Effector memory CD8-positive, alpha-beta T cell (primary cell): ENCODE measurements at places on chromosomes 7 and 10.

DNA sequence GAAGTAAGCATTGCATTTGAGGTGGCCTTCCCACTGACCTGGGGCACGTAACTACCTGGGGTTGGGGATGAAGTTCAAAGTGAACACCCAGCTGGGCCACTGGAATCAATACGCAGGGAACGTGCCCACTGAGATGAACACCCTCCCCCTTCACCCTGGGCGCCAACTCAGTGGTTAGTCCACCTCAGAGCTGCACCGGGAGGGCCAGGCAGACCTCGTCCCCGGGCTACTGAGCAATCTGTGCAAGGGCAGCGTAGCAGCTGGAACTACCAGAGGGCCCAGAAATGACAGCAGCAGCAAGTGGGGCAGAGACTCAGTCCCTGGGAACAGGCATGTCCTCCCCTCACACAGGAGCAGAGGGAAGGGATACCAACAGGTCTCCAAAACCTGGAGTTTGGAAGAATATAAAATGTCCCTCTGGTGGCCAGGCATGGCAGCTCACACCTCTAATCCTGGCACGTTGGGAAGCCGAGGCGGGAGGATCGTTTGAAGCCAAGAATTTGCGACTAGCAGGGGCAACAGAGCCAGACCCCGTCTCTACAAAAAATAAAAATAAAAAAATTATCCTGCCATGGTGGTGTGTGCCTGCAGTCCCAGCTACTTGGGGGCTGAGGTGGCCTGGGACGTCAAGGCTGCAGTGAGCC lies 143.9 kb downstream of the SH3PXD2A start:
- DNase-seq, result no peak

DNA sequence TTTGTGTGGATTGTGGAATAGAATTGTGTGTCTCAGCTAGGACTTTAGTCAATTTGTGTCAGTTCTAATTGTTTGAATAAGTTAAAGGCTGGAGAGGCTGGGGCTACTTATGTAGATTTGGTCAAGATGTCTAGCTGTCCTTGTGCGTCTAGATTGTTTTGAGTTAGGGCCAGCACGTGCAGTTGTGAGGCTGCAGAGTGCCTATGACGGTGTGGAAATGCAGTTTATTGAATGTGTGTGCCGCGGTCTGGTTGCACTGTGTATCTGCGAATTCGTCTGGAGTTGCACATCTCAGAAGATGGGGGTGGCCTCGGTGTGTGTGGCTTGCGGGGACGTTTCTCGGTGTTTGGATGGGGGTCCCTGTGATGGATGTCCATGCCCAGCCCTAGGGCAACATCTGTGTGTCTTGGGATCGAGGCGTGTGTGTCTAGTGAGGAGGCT lies 10.2 kb downstream of the EMX2 start:
- DNase-seq, result no peak

DNA sequence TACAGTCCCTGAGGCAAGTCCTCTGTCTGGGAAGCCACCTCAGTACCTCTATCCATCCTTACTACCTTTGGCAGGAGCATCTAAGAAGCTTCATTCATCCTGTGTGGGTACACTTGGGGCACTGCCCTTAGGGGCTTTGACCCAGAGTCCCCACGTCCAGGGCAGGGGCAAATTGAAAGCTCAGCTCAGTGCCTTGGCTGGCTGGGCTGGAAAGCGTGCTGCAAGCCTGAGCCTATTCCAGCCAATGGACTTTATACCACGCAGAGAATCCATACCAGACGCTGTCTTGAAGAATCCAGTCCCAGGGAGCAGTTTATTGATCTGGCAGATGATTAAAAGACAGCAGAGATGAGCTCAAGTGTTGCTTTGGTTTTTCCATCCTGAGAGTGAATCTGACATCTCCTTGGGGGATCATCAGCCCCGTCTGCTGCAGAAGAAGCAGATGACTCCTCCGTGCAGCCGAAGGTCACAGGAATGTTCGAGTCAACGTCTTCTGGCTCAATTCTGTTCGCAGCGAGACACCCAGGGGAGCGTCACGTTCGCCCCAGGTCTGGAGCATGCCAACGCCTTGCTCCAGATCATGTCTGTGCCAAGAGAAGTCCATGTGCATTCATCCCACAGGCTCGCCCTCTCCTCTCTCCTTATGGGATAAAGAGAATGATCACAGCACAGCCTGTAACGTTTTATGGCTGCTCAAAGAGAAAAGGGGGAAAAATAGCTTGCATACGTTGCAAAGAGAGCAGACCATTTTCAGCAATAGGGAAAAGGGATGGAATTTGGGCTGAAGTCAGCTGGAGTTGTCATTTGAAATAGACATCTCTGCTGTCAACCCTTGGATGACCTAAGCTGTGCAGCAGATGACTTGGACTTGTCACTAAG lies 35.8 kb upstream of the LYZL1 start:
- DNase-seq, result no peak

DNA sequence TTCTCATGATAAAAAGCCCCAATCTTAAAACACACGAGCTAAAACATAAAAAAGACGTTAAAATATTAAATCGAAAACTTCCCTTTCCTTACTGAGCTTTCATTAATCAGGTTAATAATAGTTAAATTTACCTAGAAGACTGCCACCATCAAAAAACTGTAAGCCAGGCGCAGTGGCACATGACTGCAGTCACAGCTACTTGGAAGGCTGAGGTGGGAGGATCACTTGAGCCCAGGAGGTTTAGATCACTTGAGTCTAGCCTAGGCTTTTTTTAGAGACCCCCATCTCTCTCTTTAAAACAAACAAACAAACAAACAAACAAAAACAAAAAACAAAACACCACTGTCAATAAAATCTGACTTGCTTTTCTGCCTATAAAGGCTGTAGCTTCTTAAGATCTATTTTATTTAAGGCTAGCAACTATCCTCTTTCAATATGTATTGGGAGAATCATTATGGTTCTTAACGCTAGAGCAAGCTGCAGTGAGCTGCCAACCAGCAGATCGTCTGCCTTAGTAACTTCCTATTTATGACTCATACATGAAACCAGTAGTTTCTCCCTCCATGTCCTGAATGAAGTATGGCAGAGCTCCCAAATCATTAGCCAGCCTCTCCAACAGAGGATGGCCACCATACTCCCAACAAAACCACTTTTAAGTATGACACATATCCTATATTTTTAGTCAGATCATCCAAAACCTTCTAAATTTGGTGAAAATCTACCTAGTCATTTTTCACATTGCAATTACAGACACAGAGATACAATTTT lies 163.7 kb downstream of the SRPK2 start:
- no peak for DNase-seq

DNA sequence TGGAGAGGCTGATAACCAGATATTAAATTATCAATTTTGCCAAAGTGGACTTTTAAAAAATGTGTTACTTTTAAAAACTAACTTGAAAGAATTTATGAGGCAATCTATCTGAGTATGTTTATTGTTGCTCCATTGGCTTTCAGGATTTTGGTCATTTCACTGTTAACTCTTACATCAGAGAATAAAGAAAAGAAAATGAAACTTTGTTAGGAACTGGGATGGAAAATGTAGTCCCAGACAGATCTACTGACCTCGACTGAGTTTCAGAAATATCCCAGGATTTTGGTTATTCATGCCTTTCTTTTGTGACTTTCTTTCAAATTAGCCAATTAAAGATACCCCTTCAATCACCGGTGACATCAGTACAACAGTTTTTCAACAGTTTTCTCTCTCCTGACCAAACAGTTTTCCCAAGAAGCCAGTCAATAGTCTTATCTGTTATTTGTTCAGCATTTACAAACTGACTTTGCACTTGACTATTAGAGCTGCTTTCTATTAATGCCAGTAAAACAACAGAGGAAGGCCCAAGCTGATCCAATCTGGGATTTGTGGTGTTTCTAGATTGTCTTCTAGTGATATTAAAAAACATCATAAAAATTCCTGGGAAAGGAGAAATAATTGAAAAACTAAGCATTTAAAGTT lies 35.8 kb downstream of the NRBF2 start:
- no peak for DNase-seq

- no peak for DNase-seq
Observed at GRCh38 chr7:150992833-150993302, 2.1 kb downstream of the NOS3 start.

DNA sequence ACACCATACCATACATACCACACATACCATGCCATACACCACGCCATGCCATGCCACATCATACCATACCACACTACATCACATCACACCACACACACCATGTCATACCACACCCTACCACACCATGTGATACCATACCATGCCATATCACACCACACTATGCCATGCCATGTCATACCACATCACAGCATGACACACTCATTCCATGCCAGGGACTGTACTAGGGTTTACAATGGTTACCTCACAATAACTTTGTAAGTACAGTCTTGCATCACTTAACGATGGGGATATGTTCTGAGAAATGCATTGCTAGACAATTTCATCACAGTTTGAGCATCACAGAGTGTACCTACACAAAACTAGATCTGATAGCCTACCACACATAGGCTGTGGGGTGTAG lies 14.5 kb downstream of the PYROXD2 start:
- DNase-seq, result no peak

GRCh38 chr10:94496646-94497045 lies 48.9 kb upstream of the HELLS start:
- no peak for DNase-seq

- no peak for DNase-seq
Observed at GRCh38 chr10:126701526-126701925, 31.0 kb upstream of the C10orf90 start.

DNA sequence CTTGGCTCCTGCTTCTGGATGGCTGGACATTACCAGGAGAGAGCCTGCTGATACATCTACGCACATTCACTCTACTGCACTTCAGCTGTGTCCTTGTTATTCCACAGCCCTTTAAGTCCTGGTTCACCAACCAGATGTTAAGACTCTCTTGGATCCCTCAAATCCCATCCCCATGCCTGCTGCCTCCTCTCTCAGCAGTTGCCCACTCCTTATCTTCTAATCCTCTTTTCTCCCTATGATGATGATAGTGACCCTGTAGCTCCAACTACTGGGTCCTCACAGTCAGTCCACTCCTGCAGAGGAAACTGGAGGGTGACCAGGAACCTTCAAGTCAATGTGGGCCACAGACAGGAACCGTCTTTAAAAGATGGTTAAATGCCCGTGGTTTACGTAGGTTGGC lies 96.3 kb upstream of the PDCD4 start:
- DNase-seq, result no peak

DNA sequence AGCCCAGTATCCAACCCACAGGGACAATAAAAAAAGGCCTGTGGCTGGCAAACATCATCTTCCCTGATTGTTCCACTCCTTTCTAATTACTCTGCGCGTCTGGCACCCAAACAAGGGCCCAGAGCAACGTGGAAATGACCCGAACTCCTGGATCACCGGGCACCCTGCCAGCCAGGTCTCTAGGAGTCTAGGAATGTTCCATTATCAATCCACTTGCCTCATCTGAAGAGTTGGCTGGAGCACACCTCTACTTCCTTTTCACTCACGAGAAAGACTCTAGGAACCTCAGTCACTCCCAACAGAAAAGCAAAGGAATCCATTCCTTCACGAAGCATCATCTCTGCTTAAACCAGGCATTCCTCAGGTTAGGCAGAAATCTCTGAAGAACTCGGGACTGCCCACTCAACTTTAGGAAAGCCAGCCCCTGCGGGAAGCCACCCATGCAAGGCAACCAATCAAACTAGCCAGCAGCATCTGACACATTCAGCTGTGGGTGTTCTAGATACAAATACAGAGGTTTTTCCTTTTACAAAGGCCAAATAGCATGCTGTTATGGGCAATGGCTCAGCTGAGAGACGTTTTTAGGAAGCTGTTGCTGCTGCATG lies 37.7 kb downstream of the ATXN7L1 start:
- no peak for DNase-seq

DNA sequence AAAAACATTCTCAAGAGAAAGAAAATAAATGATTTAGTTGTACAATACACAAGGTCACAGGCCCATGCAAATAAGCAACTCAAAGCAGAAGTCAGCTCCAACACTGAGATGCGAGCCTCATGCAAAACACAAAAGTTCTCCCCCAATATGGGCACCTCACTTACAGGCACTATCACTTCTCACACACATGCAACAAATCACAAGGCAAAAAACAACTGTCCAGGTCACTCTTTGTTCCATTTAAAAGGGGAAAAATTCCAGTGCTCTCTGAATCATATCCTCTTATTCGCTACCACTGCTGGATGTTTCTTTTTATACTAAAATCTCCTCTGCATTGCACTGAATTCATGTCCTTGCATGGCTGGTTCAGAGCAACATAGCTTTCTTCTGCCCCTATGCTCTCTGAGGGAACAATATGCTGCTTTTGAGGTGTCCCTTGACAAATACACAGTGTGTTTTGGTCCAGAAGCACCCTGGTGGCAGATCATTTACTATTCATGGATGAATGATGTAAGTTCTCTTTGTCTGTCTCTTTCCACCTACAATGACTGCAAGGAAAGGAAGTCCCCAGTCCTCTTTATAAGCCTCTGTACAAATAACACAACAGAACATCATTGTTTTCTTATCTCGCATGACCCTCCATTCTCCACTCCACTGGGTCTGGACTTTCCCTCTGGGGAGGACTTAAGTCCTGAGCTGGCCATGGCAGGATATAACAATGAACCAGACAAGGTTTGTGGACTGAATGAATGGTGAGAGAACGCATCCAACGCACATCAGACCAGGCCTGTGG lies 85.4 kb upstream of the GSDME start:
- DNase-seq, result no peak

- DNase-seq, result no peak
Observed at GRCh38 chr10:24476913-24477701, 246.6 kb downstream of the ARHGAP21 start.

GRCh38 chr7:107208024-107208521 lies 39.3 kb downstream of the HBP1 start:
- no peak for DNase-seq

DNA sequence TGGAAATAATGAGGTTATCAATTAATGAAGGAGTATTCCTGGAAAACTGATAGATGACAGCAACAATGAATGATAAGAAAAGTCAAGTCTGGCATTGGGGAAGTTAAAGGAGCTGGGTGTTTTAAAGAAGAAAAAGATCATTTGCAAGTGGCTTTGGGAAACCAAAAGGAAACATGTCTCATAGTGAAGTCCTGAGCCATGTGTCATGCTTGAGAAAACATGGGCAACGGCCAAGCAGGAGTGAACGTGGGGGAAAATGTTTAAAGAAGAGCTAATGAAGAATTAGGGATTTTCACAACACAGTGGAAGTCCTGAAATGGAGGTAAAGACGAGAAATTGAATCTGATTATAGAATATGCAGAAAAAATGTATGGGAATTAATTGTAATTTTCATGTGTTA lies 1383.2 kb upstream of the CELF2 start:
- DNase-seq, result no peak

GRCh38 chr7:117164620-117165019 lies 158.2 kb downstream of the WNT2 start:
- no peak for DNase-seq
